ENCODE measurements at places on chromosomes 2 and 18.
A peak's percentile ranks its signal among the peaks of the same experiment; 100 is the strongest.

DNA sequence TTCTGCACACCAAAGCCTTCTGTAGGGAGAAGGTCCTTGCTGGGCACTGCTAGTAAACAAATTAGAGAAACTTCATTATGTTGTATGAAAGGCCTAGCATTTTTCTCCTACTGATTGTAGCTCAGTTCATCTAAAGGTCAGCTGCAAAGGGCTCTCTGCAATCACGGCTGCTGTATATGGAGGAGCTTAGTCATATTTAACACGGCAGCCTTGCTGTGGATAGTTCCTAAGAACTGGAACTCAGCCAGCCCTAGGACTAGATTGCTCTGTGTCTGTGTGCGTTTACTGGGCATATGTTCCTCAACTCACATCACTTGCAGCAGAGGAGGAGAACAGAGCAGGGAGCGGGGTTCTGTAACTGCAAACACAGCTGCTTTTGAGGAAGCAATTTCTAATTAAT, 1103.9 kb upstream of the KLHL29 start:
- no peak for DNase-seq

GRCh38 chr2:151085181-151085611, 176.5 kb downstream of the RBM43 start:
- no peak for DNase-seq

- no peak for DNase-seq
Observed at GRCh38 chr2:28352610-28353195, 40.0 kb upstream of the FOSL2 start.

DNA sequence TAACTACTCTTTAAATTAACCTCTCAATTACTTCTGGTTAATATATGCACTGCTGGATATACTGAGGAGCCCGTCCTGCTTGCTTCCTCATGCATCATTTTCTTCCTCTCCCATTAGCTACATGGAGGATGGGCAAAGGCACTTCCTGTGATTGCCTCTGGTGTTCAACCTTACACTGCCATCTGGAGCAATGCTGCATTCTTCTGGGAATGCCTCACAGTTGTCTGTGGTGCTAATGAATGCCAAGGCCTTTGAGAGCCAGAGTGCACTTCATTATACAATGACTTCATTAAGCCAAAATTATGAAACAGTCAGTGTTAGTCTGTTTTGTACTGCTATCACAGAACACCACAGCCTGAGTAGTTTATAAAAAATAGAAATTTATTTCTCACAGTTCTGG, 134.8 kb upstream of the DOCK10 start:
- no peak for DNase-seq

DNA sequence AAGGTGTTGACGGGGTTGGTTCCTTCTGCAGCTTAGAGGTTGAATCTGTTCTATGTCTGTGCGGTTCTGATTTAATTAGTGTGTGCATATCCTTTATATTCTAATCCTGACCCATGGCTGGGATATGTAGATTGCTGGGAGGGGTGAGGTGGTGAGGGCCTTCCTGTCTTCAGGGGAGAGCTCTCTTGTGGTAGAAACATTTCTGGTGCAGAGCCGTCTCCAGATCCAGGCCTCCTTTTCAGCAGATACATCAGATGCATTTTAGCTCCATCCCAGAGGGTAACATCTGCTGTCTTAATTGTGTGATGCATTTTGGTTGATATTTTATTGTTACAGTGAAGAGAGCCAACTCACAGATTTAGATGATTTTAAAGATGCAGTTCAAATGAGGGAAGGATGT, 227.8 kb downstream of the AGAP1 start:
- DNase-seq: no peak

DNA sequence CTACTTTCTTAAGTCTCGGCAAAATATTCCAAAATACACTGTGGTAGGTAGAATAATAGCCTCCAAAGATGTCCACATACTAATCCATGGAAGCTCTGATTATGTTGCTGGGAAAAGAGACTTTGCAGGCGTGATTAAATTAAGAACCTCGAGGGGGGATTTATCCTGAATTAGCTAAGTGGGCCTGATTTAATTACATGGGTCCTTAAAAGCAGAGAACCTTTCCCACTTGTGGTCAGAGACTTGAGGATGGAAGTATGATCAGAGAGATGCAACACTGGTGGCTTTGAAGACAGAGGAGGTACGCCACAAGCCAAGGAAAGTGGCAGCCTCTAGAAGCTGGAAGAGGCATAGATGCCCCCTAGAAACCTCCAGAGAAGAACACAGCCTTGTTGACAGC, 2.8 kb downstream of the DYM start:
- no peak for DNase-seq

GRCh38 chr2:82023710-82024109, 1719.2 kb upstream of the LRRTM1 start:
- peak; percentile 4 for DNase-seq

DNA sequence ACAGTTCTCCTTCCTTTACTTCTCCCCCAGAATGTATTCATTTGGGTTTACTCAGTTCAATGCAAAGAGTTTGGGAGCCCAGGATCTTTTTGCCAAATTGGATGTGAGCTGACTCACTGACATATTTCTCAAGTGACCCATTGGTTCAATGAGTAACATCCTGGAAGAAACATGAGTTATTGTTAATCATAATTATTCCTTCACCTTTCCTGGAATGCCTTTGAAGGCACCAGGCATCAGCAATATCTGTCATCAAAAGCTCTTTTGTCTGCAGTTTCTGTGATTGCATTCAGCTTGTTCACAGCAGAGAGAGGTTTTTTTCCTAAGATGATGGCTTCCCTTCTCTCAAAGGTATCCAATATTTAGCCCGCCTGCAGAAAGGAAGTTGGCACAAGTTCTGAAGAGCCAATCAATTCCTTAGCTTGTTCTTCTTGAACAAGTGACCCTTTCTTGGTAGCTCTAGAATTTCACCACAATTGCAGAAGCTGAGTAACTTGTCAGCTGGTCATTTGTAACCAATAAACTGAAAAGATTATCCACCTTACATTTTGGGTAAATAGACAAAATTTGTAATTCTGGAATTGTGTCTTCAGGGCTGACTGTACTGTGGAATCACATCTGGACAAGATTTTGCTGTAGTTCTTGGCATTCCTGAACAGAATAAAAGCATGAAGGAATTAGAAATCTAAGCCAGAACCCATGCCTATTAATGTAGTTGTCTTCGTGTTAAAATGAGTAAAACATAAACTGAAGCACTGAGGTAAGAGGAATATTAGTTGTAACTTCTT, 72.2 kb upstream of the TMEM17 start:
- no peak for DNase-seq

GRCh38 chr2:194730266-194730665, 926.8 kb upstream of the SLC39A10 start:
- DNase-seq: no peak

DNA sequence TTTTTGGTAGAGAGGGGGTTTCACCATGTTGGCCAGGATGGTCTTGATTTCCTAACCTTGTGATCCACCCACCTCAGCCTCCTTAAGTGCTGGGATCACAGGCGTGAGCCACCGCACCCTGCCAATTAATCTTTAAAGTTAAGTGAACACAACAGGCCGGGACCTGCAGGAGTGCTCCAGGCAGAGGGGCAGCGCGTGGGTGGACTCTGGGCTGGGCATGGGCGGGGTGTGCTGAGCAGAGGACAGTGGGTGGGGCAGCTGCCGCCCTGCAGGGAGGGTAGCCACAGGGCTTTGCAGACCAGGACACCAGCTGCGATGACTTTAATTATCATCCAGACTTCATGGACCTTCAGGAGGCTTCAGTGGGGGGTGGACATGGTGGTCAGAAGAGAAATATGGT, 8.8 kb upstream of the GPR148 start:
- DNase-seq: no peak

GRCh38 chr2:237431837-237432236, 17.9 kb upstream of the COL6A3 start:
- DNase-seq: no peak

DNA sequence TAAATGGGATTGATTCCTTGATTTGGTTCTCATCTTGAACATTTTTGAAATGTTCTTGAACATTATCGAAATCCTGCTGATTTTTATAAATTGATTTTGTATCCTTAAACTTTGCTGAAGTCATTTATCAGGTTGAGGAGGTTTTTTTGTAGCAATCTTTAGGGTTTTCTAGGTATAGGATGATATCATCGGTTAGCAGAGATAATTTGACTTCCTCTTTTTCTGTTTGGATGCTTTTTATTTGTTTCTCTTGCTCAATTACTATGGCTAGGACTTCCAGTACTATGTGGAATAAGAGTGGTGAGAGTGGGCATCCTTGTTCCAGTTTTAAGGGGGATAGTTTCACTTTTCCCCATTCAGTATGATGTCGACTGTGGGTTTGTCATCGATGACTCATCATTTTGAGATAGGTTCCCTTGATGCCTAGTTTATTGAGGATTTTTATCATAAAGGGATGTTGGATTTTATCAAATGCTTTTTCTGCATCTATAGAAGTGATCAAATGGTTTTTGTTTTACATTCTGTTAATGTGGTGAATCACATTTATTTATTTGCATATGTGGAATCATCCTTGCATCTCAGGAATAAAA, 201.5 kb upstream of the ZSWIM2 start:
- peak; percentile 38 for DNase-seq

DNA sequence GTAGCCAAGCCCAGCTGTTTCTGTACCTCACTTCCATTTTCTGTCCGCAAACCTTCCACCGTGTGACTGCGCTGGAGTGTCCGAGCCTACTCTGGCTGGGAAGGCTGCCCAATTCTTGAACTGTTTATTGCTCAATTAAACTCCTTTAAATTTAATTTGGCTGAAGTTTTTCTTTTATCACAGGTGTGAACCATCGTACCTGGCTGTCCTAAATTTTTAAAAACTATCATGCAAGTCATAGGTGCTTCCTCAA, 6.2 kb upstream of the RNU2-63P start:
- DNase-seq: no peak

GRCh38 chr2:241641631-241642030, 4.1 kb downstream of the ATG4B start:
- peak; percentile 7 for DNase-seq

GRCh38 chr18:64401268-64402060, 252.6 kb upstream of the LINC00305 start:
- no peak for DNase-seq

DNA sequence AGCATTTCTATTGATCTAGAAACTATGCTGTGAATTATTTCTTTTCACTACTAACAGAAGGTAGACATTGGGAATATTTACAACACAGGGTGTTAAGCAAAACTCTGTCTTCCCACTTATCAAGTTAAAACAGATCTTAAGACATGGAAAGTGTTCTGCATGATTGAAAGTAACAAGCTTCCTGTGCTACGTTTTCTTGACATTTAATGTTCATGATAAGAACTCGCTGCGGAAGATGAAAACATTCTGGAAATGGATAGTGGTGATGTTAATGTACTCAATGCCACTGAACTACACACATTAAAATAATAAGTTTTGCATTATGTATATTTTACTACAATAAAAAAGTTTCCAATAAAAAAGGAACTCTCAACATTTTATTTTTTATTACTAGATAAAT, 74.4 kb upstream of the SCN7A start:
- DNase-seq: peak; percentile 79

GRCh38 chr2:41084321-41084720, 632.4 kb upstream of the SLC8A1 start:
- DNase-seq: no peak

- no peak for DNase-seq
Observed at GRCh38 chr2:59926731-59927130, 626.7 kb downstream of the BCL11A start.

DNA sequence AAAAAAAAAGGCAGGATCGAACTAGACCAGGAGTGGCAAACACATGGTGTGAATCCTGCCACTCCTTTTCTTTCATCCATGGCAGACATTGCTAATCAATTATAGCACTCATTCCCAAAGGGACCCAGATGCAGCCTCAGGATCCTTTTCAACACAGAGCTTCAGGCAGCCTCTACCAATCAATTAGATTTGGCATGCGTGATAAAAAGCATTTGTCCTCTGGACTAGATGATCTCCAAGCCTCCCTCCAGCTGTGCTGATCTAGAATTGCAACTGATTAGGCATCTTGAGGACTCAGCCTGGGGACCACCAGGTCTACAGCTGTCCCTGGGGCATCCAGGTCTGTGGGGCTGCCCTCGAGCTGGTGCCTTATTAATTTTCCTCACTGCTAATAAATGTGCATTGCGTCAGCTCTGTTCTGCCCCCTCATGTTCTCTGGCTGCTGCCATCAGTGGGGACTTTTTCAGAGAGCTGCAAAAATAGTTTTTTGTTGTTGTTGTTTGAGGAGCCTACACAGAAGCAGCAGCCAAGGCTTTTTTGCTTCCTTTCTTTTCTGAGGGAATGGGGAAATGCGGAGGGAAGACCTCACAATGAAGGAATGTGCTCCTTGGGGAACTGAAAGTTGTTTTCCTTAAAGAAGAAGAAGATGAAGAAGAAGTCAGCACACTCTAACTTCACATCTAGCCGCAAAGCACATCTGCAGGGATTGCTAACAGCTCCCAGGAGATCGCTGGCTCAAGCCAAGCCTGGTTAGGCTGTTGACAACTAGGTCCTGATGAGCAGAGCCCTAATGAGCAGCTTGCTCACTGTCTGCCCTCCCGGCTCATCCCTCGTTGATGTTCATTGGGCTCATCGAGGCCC, 8.8 kb upstream of the ATOH8 start:
- DNase-seq: no peak

DNA sequence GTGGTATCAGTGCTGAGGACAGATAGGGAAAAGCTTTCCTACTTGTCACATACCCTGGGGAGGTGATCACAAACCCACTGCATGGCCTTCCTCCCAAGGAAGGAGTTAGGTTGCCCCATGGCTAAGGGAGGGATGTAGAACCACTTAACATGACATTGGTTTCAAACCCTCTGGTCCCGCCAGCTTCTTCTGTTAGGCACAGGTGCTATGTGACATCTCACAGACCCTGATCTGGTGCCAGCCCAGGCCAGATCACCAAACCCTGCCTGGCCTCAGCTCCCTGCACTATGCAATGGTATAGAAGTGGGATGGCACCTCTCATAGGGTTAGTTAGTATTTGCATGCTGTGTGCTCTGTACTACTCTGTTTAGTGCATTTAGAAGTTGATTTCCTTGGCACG, 58.0 kb downstream of the TCF7L1 start:
- DNase-seq: no peak

GRCh38 chr2:221914334-221914880, 342.3 kb upstream of the EPHA4 start:
- no peak for DNase-seq

DNA sequence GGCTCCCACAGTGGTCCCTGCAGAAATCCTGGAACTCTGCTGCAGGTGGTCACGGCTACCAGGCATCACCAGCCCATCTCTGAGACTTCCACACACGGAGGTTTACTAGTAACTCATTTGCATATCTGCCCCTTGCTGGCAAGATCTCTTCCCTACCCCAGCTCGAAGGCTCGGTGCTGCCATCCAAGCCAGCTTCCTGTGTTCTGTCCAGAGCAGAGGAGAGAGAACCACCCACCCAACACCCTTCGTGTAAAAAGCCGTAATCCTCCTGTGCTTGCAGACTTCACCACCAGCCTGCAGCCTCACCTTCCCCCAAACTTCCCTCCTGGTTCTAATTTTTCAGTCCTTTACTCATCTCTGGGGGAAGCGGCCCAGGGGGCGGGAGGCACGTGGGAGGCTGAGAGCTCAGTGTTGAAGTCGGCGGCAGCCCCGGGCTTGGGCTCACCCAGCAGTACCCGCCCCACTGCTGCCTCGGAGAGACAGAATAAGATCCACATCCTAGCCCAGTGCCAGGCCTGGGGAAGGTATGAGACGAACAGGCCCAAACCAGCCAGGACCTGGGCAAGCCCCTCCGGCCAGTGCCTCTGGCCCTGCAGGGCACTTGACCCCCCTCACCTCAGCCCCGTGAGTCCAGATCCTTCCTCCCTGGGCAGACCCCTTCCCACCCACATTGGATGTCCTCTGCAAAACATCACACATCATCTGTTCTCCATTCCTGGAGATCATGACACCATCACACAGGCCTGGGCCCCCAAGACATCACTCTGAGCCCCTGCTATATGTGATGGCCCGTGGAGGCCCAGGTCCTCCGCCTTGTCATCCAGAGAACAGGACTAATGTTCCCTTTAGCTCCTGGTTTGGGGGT, 145.8 kb upstream of the ID2 start:
- no peak for DNase-seq
